ENCODE measurements at places on chromosomes 1 and 21.

GRCh38 chr1:28159680-28160079 is 16.8 kb downstream of the PTAFR start:
- no peak for DNase-seq

GRCh38 chr1:206636671-206637070 is 1.3 kb downstream of the DYRK3 start:
- DNase-seq: no peak

DNA sequence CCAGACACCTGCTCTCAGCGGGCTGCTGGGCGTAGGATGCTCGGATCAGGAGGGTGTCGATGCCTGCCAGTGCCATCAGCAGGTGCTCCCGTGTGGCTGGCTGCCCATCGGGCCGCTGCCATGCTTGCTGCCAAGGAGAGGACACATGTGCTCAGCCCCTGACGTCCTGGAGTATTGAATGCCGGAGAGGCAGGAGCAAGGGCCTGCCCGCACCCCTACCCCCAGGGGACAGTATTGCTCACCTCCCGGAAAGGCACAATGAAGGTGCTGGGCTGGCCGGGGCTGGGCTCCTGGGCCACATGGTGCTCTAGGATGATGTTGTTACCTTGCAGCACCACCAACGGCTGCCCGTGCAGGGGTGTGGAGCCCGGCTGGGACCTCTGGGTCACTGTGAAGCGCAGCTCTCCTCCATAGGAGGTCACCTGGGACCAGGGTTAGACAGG is 61.5 kb downstream of the HSPG2 start:
- no peak for DNase-seq

GRCh38 chr1:170155055-170155454 is 9.3 kb downstream of the NTMT2 start:
- no peak for DNase-seq

GRCh38 chr1:223244366-223245103 is 101.5 kb upstream of the TLR5 start:
- no peak for DNase-seq

- DNase-seq: no peak
Measured at GRCh38 chr1:158932171-158932570, 819 bp downstream of the PYHIN1 start.
